ENCODE measurements at places on chromosomes 16 and 17. TPM values are rescaled to one million over a fixed set of nuclear protein-coding genes. Genes with fewer than 3 reads are reported as not detected.

CHST4 gene
- polyA plus RNA-seq: 0.05 TPM

PIPOX gene
- polyA plus RNA-seq: 0.49 TPM

TBC1D3I gene
- polyA plus RNA-seq: 0.23 TPM

HS3ST4 gene
- polyA plus RNA-seq: not detected

CRISPLD2 gene
- 2.9 TPM for polyA plus RNA-seq

GRCh38 chr17:32803544-32803943, 73.4 kb downstream of the MYO1D start:
- DNase-seq: no peak

GRCh38 chr16:5709889-5710288, 612.3 kb upstream of the EEF2KMT start:
- DNase-seq: no peak

GRCh38 chr16:24135624-24136565, 120.2 kb upstream of the CACNG3 start:
- no peak for DNase-seq

DNA sequence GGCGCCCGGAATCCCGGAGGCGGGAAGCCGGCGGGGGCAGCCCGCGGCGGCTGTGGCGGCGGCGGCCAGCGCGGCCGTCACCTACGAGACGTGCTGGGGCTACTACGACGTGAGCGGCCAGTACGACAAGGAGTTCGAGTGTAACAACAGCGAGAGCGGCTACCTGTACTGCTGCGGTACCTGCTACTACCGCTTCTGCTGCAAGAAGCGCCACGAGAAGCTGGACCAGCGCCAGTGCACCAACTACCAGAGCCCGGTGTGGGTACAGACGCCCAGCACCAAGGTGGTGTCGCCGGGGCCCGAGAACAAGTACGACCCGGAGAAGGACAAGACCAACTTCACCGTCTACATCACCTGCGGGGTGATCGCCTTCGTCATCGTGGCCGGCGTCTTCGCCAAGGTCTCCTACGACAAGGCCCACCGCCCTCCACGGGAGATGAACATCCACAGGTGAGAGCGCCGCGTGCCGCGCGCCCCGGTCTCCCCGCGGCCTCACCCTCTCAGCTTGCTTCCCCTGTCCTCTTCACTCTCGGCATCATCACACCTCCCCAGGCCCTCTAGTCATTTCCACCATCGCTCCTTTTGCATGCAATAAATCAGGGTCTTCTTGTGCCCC, 706 bp downstream of the SHISA6 start:
- no peak for DNase-seq

DNA sequence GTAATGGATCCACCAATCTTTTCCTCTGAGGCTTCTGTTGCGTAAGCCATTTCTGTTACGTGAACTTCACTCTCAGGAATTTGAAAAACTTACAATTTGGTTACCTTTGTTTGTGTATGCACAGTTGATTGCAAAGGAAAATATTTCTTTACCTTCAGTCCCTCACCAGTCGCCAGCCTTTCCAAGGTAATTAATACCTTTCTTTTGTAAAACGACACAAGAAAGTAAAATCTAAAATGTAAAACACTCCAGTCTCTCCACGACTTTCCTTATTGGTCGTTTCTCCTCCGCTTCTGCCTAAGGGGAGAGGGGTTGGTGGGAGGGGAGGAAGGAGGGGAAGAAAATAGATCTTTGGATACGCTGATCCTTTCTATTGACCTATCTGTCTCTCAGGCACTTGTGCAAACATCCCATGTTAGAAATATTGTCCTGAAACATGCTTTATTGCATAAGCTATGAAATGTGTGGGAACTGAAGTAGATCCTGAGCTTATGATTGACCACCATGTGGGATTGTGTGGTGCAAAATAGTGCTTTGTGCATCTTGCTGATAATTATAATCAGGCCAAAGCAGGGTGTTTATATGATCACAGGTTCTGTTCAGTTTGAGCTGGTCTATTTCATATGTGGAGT, 32.4 kb upstream of the EFCAB13 start:
- DNase-seq: no peak

DNA sequence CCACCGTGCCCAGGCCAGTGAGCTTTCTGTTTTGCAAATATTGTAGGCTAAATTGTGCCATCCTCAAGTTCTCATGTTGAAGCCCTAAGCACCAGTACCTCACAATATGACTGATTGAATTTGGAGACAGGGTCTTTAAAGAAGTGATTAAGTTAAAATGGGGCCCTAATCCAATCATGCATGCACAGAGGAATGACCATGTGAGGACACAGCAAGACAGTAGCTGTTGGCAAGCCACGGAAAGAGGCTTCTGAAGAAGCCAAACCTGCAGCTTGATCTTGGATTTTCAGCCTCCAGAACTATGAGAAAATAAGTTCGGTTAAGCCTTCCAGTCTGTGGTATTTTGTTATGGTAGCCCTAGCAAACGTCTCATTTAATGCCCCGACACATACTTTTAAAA, 24.9 kb downstream of the TOM1L2 start:
- DNase-seq: no peak

- peak; percentile 96 for DNase-seq
These were observed 133.7 kb downstream of the RAB11FIP4 start for GRCh38 chr17:31524926-31525800.

- DNase-seq: peak; percentile 87
These were observed 83.4 kb downstream of the GAS7 start for GRCh38 chr17:10114931-10115535.

DNA sequence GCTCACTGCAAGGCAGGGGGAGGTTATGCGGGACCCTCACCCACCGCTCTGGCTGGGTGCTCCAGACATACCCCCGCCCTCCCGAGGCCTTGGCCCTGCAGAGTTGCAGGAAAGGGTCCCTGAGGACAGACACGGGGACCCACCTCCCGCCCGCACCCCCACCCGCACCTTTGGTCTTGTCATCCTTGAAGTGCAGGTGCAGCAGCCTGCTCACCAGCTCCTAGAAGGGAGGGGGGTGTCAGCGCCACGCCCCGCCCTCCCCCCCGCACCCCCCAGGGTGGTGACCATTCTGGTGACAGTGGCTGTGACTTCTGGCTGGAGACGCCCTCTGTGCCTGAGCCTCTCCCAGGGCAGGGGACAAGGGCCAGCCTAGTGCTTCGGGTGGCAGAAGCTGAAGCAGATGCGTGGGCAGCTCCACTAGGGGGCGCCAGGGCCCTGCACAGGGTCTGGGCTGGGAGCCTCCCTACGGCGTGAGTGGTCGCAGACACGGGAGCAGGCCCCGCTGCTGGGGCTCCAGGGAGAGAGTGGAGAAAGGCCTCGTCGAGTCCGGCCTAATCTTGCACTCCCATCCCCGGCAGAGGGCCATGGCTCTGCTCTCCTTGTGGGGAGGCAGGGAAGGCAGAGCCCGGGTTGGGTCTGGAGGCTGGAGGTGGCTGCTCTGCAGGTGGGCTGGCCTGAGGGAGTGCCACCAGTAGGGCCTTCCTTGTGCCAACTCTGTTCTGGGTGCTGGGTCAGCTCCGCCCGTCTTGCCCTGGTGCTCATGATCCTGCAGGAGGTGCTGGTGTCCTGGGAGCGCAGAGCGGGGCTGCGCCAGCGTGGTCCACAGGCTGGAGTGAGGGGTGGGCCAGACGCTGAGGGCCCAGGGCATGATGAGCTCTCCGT, 2.7 kb downstream of the CENPX start:
- peak; percentile 65 for DNase-seq

DNA sequence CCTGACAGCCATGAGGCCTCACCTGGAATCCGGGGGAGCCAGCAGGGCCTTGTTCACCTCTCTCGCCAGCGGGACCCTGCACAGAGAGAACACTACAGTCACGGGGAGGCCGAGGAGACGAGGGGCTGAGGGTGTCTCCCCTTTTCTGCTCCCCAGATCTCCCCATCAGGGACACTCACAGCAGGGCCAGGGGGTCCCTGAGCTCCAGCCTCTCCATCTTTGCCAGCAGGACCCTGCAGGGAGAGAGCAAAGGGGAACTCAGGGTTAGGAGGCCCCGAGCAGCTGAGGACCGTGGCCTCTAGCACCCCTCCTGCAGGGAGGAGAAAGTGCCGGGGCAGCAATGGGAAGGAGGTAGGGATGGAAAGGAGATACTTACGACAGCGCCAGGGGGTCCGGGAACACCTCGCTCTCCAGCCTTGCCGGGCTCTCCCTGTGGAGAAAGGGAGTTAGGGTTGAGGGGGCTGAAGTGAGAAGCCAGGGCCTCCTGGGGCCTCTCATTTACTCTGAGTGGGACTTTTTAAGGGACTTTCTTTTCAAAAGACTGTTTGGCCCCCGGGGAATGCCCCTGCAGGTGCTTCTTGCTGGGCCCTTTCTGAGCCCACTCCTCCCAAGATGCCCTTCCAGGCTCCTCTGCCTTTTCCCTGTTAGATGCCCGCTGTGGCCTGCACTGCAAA, 8.7 kb downstream of the COL1A1 start:
- no peak for DNase-seq

DNA sequence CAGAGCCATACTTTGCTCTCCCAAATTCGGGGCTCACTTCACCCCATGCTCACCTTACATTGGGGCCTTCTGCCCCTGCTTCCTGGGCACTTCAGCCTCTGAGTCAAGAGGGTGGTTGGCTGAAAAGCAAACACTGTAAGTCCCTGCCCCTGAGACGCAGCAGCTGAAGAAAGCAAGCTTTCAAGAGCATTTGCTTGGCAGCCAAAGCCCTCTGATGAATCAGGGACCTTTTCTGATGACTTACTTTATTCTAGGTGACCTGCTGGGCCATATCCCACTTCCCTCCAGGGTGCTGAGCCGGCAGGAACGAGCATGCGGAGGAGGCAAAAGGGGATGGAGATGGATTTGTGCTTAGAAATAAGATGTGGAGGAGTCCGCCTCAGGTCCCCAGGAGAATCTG, 147.0 kb upstream of the TNRC6C start:
- DNase-seq: no peak

GRCh38 chr16:81276323-81276722, 37.8 kb downstream of the BCO1 start:
- DNase-seq: no peak

DNA sequence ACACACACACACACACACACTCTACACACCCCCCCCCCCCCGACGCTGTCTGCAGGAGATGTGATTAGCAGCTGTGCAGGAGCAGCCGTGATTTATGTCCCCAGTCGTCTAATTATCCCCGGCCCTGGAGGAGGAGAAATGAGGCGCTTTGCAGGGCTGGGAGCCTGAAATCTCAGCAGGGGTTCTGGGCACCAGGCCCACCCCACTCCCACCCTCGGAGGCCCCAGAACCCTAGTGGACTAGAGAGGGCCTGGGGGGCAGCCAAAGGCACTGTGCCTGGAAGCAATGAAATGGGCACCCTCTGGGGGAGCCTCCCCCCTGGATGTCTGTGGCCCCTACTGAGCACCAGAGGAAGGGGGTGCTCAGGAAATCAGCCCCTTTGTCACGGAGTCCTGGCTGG, 134.2 kb upstream of the CIBAR2 start:
- no peak for DNase-seq

DNA sequence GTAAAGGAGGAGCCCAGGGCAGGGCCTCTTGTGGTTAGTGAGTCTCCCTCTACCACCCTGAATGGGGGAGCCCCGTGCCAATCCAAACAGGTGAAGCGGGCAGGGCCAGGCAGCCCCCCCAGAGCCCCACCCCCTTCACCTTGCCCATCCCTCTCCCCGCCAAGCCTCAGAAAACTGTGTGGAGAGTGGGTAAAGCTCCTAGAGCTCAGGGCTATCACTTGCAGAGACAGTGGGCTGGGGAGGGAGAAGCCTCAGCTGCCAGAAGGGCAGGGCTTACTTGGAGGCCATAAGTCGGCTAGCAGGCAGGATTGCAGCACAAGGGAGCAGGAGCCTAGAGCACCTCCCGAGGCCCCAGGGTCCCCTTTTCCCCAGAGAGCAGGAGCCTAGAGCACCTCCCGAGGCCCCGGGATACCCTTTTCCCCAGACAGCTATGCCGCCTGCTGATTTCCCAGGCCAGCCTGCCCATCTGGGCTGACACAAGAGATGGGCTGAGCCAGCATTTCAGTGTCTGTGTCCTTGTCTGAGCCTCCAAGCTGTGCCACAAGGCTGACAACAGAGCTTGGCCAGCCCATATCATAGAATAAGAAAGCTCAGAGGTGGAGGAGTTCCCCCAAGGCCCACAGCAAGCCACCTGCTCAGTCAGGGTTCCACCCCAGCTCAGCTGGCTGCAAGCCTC, 6.7 kb upstream of the KRT14 start:
- DNase-seq: no peak

- DNase-seq: peak; percentile 67
These were observed 50.2 kb upstream of the SLC12A3 start for GRCh38 chr16:56814537-56815432.

- no peak for DNase-seq
These were observed 93.4 kb upstream of the CDH5 start for GRCh38 chr16:66273053-66273452.

DNA sequence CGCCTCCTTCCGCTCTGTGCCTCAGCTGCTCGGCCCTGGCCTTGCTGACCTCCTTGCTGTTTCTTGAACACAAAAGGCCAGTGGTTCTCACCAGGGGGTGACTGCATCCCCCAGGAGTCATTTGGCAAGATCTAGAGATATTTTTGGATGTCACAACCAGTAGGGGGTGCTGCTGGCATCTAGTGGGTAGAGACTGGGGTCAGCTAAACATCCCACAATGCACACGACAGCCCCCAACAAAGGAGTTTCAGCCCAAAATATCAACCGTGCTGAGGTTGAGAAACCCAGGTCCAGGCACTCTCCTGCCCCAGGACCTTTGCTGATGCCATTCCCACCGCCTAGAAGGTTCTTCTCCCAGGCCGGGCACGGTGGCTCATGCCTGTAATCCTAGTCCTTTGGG, 39.7 kb downstream of the ABCC6 start:
- DNase-seq: no peak

- DNase-seq: no peak
These were observed 32.0 kb downstream of the SLC6A2 start for GRCh38 chr16:55687802-55688201.

- DNase-seq: peak; percentile 77
These were observed 10.1 kb downstream of the DYNC1LI2 start for GRCh38 chr16:66741169-66741900.

GRCh38 chr17:14302091-14302430, 1.2 kb downstream of the HS3ST3B1 start:
- DNase-seq: peak; percentile 29

GRCh38 chr17:82374626-82375331, 3.2 kb downstream of the UTS2R start:
- no peak for DNase-seq

GRCh38 chr17:50689251-50689650, 18.5 kb downstream of the ANKRD40 start:
- DNase-seq: no peak
